ENCODE measurements at places on chromosomes 12 and 14.

DNA sequence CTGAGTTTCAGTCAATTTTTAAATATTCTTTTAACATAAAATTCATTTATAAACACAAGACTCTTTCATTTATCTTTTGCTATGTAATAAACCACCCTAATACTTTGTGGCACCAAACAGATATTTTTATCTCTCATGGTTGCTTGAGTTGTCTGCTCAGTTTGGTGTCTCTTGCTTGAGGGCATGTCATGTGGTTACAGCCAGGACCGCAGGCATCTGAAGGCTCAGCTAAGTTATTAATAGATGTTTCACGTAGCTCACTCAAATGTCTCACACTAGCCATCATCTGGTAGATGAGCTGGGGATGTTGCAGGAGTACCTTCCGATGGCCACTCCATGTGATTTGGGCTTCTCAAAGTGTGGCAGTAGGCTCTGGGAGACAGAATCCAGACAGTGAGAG, 597.8 kb downstream of the ETNK1 start:
- no peak for DNase-seq

GRCh38 chr14:83163016-83163415, 1629.4 kb upstream of the SEL1L start:
- DNase-seq = no peak

DNA sequence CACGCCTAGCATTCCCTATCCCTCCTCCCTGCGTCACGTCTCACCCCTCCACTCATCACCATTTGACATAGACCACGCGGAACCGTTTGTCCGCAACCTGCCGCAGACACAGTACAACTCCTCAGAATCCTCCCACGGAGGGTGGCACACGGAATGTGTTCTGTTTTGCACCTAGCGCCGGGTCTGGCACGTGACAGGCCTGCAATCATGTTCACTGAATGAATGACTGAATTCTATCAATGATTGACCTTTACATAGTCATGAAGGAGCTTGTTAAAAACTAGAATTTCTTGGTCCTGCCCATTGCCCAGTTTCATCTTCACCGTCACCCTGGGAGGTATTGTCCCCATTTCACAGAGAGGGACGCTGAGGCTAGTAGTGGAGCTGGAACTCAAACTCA, 4.7 kb downstream of the SLC6A12 start:
- DNase-seq = no peak

GRCh38 chr14:42665083-42665482, 1058.4 kb downstream of the LRFN5 start:
- no peak for DNase-seq

- DNase-seq = no peak
Measured at GRCh38 chr14:34548472-34548981, 9.0 kb upstream of the EAPP start.

- no peak for DNase-seq
Measured at GRCh38 chr14:101276309-101277091, 284.8 kb upstream of the DIO3 start.

DNA sequence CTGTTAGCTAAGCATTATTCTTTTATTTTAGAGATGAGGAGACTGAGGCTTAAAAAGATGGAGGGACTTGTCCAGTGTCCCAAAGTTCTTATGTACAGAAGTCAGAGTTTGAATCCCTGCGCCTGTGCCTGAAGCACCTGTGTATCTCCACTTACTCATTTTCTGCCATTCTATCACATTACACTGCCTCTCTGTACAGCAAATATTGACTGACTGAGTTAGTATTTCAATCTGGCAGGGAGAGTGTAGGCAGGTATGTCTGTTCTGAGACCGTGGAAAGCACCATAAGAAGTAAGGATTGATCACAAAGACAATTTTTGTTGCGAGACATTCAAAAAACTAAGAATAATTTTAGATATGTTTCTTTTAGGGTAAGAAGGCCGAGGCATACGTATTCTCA, 162.7 kb downstream of the KITLG start:
- no peak for DNase-seq
